Cortex of kidney (tissue), 1 donor: ENCODE measurements at places on chromosomes 7 and 10.

DNA sequence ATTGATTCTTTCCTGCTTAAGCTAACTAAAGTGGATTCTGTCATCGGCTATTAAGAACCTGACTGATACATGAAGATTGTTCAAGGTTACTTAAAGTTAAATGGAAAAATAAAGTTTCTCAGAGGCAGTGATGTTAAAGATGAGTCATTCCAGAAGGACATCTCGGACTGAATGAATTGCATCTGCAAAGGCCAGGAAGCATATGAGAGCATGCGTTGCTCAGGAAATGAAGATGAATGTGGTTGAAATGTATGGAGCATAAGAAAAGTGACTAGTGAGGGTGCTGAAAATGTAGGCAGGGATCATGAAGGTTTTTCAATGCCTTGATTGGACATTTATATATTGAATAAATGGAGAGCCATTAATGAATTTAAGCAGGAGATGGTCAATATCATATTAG is 133.9 kb upstream of the GHITM start:
- DNase-seq = no peak

- no peak for DNase-seq
Observed at GRCh38 chr10:79360499-79361342, 13.5 kb downstream of the PPIF start.

GRCh38 chr7:82317760-82318159 is 125.8 kb downstream of the CACNA2D1 start:
- no peak for DNase-seq

GRCh38 chr7:2475678-2476015 is 551 bp downstream of the GRIFIN start:
- no peak for DNase-seq

DNA sequence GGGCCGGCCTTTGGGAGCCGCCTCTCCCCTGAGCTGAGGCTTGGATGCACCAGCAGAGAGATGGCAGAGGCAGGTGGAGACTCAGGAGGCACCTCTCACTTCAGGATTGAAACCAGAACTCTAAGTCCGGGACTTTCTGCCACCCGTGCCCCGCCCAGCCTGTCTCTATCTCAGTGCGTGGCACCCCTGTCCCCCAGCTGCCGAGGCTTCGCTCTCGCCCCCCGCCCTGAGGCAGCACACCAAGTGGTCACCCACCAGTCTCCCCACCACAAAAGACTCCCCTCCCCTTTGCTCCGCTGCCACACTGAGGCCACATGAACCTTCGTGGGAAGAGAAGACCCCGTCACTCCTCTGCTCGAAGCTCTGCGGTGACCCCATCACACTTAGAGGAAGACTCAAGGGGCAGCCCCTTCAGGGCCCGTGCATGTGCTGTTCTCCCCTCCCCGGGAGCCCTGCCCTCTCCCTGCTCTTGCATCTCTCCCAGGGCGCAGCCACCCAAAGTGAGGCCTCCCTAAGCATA is 166.7 kb downstream of the PRKAG2 start:
- DNase-seq = no peak

GRCh38 chr10:124306922-124307371 is 111.8 kb downstream of the OAT start:
- DNase-seq = no peak

- DNase-seq = no peak
Observed at GRCh38 chr10:112244197-112244596, 39.0 kb upstream of the TECTB start.
